ENCODE measurements at places on chromosomes 2 and 18.
A peak's percentile ranks its signal among the peaks of the same experiment; 100 is the strongest.

- DNase-seq = no peak
Observed at GRCh38 chr2:8058652-8059051, 623.2 kb upstream of the ID2 start.

DNA sequence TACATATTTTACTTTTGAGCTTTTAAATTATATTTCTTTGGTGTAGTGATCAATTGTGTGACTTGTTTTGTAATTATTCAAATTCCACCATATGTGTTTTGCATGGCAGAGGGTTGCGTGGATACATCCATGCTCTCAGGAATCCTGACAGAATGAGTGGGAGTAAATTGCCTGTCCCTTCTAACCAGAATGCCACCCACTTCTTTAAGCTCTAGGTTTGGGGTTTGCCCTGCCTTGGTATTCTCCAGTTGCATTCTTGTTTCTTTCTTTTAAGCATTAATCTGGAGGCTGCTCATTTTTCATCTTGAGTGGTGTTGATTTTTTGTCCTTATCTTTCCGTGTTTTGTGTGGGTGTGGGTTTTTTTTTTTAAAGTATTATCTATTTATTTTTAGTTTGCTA, 360.0 kb downstream of the PTPRM start:
- no peak for DNase-seq

GRCh38 chr2:224293976-224294375, 107.9 kb downstream of the FAM124B start:
- no peak for DNase-seq

DNA sequence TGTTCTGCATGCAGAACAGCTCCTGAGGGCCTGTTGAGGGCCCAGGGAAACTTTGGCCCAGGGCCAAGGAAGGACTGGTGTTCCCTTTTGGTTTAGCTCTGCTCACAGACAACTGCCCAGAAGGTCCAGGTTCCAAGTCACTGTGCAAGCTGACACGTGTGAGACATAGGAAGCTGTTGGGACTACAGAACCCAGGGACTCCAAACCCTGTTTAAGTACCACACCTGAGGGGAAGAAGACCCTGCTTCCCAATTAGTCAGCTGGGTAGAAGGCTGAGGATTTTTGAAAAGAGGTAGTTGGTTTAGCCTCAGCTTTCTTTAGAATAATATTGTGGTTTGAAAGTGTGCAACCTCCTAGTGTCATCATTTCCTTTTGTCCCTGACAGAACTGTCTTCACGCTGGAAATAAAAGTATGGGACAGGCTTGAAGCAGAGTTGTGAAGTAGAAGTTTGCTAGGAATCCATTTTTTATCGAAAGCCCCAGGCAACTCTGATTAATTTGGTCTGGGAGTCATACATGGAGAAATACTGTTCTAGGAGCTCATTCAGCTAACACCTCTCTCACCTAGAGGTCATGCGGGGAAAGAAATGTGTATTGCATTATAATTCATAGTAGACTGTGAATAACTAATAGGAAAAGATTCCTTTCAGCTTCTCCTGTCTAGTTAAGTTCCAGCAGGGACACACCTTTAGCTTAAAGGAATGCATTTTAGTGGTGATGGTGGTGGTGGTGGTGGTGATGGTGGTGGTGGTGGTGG, 19.9 kb upstream of the IL1RL1 start:
- DNase-seq = no peak

DNA sequence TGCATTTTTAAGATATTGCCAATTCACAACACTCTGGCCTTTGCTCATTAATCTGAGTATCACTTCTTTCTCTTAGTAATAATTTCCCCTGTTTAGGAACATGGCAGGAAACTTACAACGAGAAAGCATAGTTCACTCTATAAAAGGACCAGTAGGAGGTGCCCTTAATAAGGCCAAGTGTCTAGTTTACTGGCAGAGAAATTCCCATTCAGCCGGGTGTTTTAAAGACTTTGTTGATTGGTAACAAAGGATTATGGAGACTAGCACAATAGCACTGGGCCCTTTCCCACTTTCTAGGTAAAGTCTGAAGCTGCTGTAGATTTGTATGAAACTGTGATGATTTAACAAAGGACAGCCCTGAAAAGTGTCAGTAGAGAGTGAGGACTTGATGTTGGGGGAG, 3.1 kb downstream of the DCC start:
- DNase-seq = no peak

DNA sequence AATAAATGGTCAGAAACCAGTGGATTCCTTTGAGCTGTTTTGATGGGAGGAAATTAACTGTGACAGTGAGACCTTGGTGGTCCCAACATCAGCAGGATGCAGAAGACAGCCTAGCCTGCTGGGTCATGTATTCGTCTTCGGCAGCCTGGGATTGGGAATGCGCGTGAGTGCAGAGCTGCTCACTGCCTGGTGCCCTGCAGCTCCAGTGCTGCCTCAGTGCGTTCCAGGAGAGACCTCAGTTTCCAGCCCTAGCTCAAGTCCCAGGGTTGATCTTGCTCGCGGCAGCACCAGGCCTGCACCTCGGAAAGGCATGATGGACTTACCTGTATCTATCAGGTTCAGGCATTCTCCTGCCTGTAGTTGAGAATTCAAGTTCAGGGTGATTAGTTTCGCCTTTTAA, 203.9 kb downstream of the SH3RF3 start:
- no peak for DNase-seq

DNA sequence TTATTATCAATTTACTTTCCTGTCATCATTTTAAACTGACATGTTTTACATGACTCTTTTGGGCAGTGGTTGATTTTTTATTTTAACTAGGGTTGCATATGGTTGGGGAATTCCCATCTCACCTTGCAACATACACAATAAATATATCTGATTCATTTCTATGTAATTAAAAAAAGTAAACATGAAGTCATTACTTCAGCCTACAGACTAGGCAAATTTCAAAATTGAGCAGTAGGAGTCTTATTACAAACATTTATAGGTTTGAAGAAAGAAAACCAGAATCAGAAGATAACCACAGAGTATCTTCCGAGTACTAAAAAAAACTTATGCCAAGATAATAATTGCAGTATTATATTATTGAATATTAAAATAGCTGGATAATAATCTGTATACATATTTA, 377.0 kb upstream of the VRK2 start:
- DNase-seq = no peak

GRCh38 chr2:216391401-216391800, 19.1 kb upstream of the MARCHF4 start:
- no peak for DNase-seq

DNA sequence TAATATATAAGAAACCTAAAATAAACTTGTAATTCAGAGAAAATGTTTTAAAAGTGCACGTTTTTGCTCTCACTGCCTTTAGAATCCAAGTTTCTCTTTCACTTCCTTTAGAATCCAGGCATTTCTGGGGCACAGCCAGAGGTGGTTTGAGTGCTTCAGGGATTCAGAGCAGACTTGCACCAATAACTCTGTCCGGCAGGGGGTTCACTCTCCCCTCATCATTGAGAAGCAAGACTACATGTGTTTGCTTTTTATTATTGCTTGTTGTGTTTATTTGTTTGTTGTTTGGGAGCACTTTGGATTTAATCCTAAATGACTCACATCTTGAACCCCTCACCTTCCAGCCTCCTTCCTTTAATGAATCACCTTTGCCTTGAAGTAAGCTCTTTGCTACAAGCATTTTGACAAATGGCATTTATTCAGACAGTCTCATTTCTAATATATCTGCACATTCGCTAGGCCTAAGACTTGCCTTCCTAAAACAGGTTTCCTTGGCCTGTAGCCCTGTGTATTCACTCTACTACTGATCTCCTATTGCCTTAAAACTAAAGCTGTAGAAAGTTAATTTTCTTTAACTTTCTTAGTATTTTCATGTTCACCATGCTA, 233.5 kb upstream of the ATP5MC3 start:
- peak; percentile 56 for DNase-seq

DNA sequence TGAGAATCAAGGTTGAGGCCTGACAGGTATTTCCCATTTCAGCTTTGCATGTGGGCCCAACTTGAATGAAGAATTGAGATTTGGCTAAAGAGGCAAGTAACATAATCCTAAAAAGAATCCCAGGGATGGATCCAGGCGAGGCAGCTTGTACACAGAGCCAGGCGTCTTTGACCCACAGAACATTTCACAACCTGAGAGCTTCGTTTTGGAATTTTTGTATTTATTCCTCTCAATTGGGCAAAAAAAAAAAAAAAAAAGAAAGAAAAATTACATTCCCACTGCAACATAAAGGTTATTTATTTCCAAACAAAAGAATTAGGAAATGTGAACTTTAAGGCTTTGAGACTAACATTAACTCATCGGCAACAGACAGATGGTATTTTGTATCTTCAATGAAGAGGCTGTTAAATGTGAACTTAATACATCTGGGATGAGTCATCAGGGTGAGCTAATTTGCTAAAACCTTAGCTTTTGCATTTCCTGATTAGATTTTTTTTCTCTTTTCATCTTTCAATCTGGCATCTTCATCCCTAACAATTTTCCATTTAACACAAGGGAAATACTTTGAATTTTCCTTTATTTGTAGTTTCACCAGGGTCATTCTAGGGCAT, 478.5 kb upstream of the TNP1 start:
- peak; percentile 64 for DNase-seq

DNA sequence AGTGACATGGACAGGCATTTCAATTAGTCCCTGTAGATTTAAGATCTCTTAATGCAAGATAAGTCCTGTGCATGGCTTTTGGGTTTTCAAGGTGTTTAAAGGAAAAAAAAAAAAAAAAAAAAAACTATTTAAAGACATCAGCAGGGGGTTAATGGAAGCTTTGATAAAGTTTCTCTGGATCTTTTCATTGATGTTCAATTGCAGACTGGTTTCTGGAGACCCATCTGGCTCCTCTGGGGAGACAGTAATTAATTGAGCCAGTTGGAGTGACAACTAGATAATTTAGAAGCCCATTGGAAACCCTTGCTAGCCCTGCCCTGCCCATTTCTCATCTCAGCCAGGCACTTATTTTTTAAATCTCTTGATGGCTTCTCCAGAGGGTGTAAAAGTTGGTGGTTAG, 98.7 kb downstream of the EPHA4 start:
- no peak for DNase-seq

- DNase-seq = no peak
Observed at GRCh38 chr2:238843476-238843875, 4.4 kb upstream of the TWIST2 start.

GRCh38 chr2:207257251-207258250, 91.8 kb upstream of the KLF7 start:
- DNase-seq = no peak

DNA sequence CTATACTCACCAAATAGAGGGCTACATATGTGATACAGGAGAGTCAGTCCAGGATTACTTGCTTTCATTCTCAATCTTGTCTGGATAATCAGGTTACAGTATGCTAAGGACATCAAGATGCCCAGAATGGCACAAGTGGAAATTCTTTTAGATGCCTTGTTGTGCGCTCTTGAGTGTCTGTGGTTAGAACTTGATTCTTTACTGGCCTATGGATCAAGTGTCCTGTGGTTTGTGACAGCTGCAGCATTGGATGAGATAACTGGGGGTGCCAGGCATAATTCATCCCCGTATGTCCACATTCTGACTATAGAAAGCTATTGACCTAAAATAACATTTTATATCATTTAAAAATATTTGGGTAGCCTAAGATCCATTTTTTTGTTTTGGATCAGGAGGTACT, 40.1 kb downstream of the CDC42EP3 start:
- no peak for DNase-seq

- DNase-seq = no peak
Observed at GRCh38 chr2:71928734-71929481, 218.8 kb downstream of the CYP26B1 start.

GRCh38 chr18:76952747-76953146, 130.4 kb downstream of the ZNF236 start:
- no peak for DNase-seq

DNA sequence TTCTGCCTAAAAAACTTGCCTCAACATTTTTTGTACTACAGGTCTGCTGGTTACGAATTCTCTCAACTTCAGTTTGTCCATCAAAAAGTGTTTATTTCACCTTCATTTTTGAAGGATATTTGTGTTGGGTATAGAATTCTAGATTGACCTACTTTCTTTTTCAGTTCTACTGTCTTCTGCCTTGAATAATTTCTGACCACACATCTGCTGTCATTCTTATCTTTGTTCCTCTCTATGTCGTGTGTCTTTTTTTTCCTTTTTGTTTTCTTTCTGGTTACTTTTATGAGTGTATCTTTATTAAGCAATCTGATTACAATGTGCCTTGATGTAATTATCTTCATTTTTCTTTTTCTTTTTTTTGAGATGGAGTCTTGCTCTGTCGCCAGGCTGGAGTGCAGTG, 25.3 kb downstream of the ADCY3 start:
- DNase-seq = no peak

- no peak for DNase-seq
Observed at GRCh38 chr2:238065071-238065846, 4.5 kb downstream of the SCLY start.

GRCh38 chr2:28463211-28463816, 32.5 kb upstream of the PLB1 start:
- DNase-seq = no peak

GRCh38 chr2:118604371-118604770, 243.1 kb downstream of the EN1 start:
- DNase-seq = no peak

GRCh38 chr2:196314780-196315179, 143.4 kb upstream of the STK17B start:
- no peak for DNase-seq

GRCh38 chr2:69477627-69478026, 40.4 kb upstream of the NFU1 start:
- no peak for DNase-seq

GRCh38 chr2:26564121-26564644, 77.0 kb downstream of the CIB4 start:
- no peak for DNase-seq

Measured in foreskin melanocyte (primary cell).